ENCODE measurements at places on chromosomes 11 and 22. TPM values are rescaled to one million over a fixed set of nuclear protein-coding genes. Genes with fewer than 3 reads are reported as not detected.

DNA sequence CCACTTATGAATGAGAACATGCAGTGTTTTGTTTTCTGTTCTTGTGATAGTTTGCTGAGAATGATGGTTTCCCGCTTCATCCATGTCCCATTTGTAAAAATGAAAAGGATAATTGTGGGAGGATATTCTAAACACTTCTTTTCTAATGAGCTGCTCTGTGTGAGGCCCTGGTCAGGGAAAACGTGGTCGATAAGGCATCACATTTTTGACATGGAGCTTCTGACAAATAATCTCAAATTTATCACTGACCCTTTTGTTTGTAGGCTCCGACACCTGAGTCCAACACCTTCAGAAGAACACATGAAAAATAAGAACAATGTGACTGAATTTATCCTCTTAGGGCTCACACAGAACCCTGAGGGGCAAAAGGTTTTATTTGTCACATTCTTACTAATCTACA is at the start of gene OR4A15:
OR4A15 (plus strand) TSS at position 301 of the 400 bp plus-strand sequence; CDS start at position 301, 0 bp downstream.
- no peak for DNase-seq

DNA sequence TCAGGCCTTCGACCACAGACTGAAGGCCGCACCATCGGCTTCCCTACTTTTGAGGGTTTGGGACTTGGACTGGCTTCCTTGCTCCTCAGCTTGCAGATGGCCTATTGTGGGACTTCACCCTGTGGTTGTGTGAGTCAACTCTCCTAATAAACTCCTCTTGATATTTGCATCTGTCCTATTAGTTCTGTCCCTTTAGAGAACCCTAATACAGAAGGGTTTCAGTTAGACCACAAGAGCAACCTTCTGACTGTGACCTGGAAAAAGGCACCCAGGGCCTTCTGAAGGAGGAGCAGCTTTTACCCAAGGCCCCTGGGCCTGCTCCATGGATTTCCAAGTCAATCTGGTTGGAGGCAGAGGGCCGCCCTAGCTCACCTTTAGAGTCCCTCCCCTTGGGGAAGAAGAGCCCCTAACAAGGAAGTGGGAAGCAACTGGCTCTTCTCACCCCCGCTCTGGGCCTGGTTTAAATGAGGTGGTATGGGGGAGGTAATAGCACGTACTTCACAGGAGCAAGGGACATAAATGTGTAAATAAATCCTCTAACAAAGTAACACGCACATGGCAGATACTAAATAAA is 11.2 kb upstream of the CHST1 start:
- DNase-seq, result no peak

DNA sequence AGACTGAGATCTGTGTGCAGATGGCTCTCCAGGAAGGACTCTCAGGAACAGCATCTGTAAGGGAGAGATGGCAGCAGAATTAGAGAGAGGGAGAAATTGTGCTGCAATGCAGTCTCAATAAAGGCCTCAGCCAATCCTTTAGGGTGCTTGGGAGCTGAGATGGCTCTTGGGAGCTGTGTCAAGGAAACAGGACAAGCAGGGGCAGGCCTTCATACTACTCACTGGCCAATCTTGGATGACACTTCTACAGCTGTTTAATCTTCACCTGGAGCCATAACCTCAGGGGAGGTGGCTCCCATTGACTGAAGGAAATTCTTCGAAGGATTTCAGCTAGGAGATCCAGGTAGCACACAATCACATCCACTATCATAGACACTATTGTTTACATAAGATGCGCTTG is 10.0 kb downstream of the OR5B21 start:
- no peak for DNase-seq

- no peak for DNase-seq
Observed at GRCh38 chr22:24028533-24028932, 17.4 kb downstream of the CABIN1 start.

Gene PAK1
- 63.0 TPM for total RNA-seq

Gene AGBL2
- total RNA-seq, result 0.44 TPM

Measured in muscle of leg (tissue), 16 donors.